ENCODE measurements at places on chromosomes 12 and 14.

GRCh38 chr12:57892232-57892972 is 45.9 kb upstream of the CTDSP2 start:
- DNase-seq: no peak

DNA sequence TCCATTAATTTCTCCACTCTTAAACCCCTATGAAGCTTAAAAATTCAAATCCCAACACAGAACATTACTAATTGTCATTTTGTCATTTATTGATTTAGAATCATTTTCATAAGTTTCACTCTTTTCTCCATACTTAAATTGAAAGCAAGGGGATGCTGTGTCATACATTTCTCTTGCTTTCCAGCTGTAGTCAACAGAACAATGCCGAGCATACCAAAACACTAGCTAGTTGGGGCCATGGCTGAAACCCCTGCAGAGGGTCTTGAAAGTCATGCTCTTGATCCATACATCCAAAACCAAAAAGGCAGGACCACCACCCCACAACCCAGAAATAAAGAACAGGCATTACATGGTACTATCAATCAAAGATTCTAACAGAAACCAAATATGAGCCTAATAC is 9.0 kb downstream of the EXOC5 start:
- no peak for DNase-seq

- no peak for DNase-seq
Observed at GRCh38 chr14:61573748-61574513, 121.4 kb upstream of the HIF1A start.

- DNase-seq: no peak
Observed at GRCh38 chr14:36301159-36301558, 19.3 kb downstream of the MBIP start.

DNA sequence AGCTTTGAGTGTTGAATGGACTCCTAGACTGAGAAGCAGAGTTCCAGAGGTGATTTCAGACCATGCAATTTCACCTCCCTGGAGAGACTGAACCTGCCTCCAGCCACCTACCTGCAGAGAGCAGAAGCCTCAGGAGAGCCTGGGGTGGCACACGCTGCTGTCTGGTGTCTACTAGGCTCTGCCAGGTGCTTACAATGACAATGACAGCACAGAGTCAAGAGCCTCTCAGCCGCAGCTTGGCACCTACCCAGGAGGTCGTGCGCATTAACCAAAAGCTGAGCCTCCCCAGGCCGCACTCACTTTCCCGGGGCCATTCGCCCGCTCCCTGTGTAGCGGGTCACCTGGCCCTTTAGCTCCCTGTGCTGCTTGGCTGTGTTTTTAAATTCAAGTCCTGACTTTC is 63.2 kb downstream of the TESC start:
- no peak for DNase-seq

GRCh38 chr14:71150737-71151136 is 243.5 kb downstream of the PCNX1 start:
- no peak for DNase-seq

DNA sequence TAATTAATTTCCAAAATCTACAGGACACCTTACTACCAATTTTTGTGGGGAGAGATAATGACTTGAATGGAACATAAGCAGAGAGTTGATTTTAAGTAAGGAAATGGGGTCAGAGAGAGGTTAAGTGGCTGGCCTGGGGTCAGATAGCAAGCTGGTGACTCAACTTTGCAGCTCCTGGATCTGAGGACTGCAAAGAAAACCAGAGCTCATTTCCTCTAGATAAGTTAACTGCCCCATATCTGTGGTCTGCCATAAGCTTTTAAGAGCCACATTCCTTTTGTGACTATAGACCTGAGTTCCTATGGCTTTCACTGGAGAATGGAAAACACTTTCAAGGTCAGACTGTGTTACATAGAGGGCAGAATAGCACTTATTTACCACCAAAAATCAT is 201.2 kb upstream of the PRICKLE1 start:
- DNase-seq: no peak

DNA sequence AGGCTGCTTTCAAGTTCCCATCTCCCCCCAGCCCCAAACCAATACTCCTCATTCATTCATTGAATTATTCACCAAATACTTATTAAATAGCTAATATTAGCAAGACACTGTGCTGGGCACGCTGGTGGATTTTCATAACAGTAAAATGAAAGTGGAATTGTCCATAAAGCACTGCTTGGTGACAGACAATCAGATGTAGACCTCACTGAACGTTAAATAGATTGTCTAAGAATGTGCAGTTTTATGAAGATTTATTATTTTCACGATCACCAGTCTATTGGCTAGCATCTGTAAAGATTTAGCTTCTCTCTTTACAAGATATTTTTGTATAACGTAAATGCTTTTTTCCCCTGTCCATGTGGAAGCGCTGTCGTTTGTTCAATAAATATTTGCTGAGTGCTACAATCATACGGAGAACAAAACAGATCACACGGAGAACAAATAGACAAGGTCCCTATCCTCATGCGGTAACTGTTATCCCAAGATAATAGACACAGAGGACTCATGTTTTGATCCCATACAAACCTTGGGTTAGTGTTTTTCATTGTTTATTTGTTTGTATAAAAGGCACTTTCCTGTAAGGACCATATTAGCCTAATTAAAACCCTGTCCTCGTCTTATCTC is 397.6 kb downstream of the BCAT1 start:
- DNase-seq: no peak

DNA sequence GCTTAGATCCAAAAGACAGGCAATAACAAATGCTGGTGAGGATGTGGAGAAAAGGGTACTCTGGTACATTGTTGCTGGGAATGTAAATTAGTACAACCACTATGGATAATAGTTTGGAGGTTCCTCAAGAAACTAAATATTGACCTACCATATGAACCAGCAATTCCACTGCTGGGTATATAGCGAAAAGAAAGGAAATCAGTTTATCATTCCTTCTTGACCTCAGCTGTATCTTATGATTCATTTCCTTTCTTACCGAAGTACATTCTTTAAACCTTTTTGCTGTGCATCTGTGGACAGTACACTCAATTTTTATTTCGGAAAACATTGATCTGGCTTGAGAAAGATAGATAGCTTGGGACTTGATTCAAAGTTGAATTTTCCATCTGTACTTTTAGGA is 183.2 kb upstream of the LRFN5 start:
- no peak for DNase-seq
